ENCODE measurements at places on chromosomes 5 and 9. TPM values are rescaled to one million over a fixed set of nuclear protein-coding genes. Genes with fewer than 3 reads are reported as not detected.

GLIPR2 gene
- 5.3 TPM for total RNA-seq

SPATA31C1 gene
- total RNA-seq = not detected

CCL27 gene
- 0.82 TPM for total RNA-seq

IL7R gene
- 117 TPM for total RNA-seq

C5orf63 gene
- total RNA-seq = 8.2 TPM

TLR4 gene
- total RNA-seq = not detected

All from activated naive CD8-positive, alpha-beta T cell treated with anti-CD3 and anti-CD28 coated beads for 36 hours (primary cell).